ENCODE measurements at places on chromosomes 16 and 17. TPM values are rescaled to one million over a fixed set of nuclear protein-coding genes. Genes with fewer than 3 reads are reported as not detected.

CDH8 gene
- total RNA-seq: not detected

GRCh38 chr17:10021272-10021984 is 116.4 kb upstream of the RCVRN start:
- DNase-seq: peak; percentile 77

- DNase-seq: no peak
Measured at GRCh38 chr17:14946481-14946880, 318.6 kb downstream of the PMP22 start.

CD19 gene
- not detected for total RNA-seq

SEZ6L2 gene
- total RNA-seq: not detected

TNP2 gene
- not detected for total RNA-seq

GRCh38 chr16:29028457-29029167 is 43.8 kb downstream of the LAT start:
- no peak for DNase-seq

NPIPA5 gene
- 0.43 TPM for total RNA-seq

DNA sequence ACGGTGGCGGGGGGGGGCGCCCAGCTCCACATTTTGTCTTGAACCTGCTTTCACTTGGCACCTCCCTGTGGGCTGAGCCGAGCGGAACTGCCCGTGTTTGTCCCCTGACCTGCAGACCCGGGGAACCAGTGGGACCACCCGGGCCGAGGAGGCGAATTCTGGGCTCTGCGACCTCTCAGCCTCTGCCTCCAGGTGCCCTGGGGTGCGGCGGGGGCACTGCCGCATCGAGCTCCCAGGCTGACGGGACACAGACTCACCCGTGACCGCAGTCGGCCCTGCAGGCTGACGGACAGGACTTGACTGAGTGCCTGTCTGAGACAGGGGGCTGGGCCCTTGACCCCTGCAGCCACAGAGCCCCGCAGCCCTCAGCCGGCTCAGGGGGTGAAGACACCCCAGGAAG is 11.1 kb upstream of the C1QTNF8 start:
- DNase-seq: no peak

GRCh38 chr17:60292697-60293096 is 99.2 kb downstream of the USP32 start:
- DNase-seq: no peak

KRTAP2-2 gene
- total RNA-seq: not detected

All from natural killer cell treated with Interleukin-12 subunit alpha and Interleukin-12 subunit beta and Interleukin-15 and Interleukin-18, amount 100 ng/mL, for 72 hours (primary cell).